ENCODE measurements at places on chromosomes 7 and 10.

- no peak for DNase-seq
Observed at GRCh38 chr10:11678074-11678793, 63.9 kb upstream of the ECHDC3 start.

- no peak for DNase-seq
Observed at GRCh38 chr10:80131499-80131901, 1.0 kb upstream of the PLAC9 start.

- DNase-seq = no peak
Observed at GRCh38 chr10:61480208-61480607, 27.0 kb upstream of the TMEM26 start.

DNA sequence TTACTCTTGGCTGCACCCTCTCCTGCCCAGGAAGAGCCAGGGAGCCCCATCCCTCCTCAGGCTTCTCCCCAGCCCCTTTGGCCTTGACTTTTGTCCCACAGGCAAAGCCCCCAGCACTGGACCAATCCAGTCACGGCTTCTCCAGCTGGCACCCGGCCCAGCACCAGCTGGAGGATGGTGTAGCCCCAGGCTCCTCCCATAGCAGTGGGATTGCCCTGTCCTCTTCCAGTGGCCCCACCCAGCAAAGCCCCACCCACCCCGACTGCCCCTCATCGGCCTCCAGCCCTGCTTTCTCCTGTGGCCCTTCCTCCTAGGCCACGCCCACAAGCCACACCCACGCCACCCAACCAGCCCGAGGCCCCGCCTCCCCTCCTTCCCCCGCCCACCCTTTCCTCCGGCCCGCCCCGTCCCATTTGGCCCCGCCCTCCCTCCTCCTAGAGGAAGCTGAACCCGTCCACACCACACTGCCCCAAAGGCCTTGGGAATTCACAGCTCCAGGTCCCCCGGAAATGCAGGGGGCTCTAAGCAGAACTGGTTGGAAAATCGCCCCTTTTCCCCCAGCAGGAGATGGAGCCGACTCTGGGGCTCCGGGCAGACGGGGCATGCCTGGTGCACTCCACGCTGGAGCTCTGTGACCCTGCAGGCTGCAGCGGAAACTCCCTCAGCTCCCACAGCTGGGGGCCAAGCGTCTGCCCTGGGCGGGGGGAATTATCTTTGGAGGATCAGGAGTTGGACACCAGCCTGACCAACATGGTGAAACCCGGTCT, 25.2 kb downstream of the GET4 start:
- DNase-seq = no peak

DNA sequence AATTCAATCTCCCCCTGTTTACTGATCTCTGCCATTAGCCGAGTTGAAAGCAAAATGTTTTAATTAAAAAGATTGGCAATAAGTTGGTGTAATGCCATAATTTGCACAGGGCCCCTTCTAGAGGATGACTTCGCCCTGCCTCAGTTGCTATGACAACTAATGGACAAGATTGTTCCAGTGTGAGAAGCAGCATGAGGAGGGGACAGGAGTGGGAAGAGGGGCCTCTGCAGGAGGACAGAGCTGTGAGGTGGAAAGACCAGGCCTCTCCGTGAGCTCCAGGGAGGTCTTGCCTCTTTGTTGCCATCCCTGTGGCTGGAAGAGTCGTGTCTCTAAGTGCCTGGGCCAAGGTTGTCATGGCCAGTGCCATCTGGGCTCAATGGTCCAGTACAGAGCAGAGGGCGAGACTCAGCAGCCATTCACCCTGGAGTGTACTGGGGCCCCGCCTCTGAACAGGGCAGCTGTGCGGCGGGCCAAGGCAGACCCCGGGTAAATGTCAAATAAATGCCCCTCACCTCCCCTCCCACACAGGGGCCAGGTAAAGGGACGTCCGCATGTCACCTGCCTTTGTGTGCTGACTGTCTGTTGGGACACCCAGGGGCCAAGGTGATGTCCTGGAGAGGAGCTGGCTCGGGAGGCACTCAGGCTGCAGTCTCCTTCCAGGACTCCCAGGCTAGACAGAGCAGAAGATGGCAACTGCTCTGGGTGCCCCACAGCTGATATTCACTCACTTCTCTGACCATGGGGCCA, 97.0 kb upstream of the RET start:
- DNase-seq = no peak

DNA sequence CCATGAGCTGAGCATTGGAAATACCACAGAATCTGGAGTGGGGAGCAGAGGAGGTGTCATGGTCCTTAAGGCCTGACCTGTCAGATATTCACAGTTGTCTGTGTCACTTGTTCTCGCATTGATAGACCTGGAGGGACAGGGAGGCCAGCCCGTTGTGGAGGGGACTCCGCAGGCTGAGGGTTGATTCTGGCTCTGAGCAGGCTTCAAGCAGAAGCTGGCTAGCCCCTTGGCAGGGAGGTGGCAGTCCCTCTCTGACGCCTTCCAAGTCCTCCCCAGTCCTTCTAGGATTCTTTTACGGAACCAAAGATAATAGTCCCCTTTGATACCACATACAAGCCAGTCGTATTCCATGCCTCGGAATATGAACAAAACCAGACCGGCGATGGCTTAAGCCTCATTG, 65.4 kb downstream of the GRK5 start:
- DNase-seq = no peak

- DNase-seq = no peak
Observed at GRCh38 chr7:132544025-132544424, 32.2 kb downstream of the PLXNA4 start.

DNA sequence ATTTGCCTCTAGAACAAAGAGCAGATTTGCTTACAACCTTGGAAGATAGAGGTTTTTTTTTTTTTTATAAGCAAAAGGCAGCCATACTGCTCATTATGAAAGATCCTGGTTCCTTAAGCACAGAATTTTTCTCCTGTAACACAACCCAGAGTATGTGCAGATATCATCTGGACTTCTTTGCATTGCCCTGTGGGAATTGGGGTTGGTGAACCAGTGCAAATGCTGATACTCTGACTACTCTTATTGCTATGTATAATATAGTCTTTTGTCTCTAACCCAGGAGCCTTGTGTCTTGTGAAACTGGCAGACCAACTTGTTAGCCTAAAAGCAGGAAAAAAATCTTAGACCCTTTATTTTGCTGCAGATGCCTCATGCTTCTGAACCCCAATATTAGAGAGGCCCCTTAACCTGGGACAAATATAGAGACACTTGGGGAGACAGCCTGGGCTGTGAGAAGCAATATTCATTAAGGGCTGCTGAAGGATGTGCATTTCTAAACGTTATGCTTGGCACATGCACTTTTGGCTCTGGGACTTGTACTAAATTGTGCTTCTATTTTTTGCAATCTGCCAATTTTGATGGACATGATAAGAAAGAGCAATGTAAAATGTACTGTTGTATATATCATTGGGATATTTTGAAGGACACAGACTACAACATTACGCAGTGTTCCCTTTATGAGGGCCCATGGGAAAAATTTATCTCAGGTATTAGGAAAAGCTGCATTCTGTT, 78.9 kb downstream of the ANLN start:
- no peak for DNase-seq

DNA sequence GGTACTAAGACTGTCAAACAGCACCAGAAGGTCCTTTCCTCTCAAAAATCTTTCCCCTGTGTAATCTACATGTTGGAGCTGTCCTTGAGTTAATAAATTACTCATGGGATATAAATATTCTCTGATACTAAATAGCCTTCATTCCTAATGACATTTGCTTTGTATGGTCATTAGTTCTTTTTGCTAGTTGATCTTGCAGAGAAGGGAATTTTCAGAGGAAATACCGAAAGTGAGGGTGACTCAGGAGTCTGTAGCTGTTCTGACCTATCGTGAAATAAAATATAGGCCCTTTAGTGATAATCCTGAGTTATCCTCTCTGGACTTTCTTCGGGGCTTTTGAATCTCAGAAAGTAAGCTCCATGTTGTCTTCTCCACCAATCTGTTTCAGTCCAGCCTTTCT, 19.4 kb upstream of the CLDN12 start:
- no peak for DNase-seq

DNA sequence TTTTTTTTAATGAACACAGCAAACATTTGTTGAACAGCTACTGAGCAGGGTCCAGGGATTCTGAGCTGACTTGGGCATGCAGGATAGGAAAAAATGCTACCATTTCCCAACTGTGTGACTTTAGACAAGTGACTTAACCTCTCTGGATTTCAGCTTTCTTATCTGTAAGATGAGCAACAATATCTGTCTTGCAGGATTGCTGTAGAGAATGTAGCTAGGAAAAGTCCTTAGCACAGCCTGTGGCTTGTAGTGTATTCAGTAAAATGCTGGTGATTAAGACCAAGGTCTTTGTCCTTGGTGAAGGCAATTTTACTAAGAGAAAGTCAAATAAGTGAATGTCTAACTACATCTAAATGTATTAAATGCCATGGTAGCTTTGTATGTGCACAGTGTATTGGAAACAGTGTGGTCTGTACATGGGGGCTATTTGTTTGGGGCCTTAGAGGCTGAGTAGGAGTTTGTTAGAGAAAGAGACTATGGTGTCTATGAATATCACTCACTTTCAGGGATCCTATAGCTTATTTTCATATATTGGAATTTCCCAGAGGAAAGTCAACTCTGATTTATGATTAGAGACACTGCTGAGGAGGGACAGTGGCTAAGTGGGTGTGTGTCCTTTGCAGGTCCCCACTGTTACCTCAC, 118.9 kb downstream of the CDH23 start:
- no peak for DNase-seq

- no peak for DNase-seq
Observed at GRCh38 chr10:63698787-63699150, 177.6 kb downstream of the REEP3 start.

GRCh38 chr7:158499082-158499455, 88.6 kb downstream of the PTPRN2 start:
- DNase-seq = no peak

DNA sequence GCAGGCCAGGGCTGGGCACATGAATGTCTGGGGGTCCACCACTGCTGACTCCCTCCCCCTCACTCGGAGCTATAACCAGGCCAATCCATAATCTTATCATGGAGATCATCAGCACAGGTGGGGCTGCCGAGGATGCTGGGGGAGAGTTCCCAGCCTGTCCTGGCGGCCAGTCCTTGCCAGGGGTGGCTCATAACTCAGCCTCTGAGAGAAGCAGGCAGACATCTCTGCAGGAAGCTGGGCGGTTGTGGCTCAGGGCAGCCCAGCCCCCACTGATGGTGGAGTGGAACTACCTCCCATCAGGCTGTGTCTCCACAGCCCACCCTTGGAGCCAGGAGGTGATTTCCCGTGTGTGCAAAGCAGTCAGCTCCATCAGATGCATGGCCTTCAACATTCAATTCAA, 109.4 kb upstream of the ZNF92 start:
- no peak for DNase-seq

DNA sequence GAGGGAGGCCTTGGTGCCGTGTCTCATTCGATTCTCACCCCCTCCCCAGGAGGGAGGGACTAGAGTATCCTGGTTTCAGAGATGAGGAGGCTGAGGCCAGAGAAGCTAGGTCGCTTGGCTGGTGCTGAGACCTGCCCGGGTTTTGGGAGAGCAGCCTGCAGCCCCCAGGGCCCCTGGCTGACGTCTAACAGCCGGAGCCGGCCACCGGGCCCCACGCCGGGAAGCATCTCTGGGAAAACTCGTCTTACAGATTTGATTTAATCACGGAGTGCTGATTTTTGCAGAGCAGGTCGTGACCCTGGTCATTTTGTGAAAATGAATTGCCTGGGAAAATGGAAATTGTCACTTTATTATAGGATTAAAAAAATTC, 97.5 kb downstream of the MICALL2 start:
- no peak for DNase-seq

DNA sequence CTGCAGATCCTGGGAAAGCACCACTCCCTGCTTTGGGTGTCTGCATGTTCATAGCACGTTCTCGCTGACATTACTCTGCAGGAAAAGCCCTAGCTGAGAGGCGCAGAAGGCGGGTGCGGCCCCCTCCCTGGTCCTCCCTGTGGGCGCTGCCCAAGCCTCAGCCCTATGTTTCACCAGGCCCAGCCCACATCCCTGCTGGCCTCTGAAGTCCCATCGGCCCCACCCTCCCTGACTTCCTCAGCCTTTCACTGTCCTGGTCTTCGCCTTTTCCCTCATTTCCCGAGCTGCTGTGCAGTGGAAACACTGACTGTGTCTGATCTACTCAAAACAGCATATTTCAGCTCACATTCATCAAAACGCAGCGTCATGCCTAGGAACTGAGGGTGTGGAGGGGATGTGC, 36.3 kb upstream of the DIP2C start:
- no peak for DNase-seq

GRCh38 chr10:11448545-11449244, 162.8 kb downstream of the USP6NL start:
- DNase-seq = no peak

GRCh38 chr7:69661342-69661741, 63.1 kb downstream of the AUTS2 start:
- DNase-seq = no peak

- no peak for DNase-seq
Observed at GRCh38 chr10:30219971-30220751, 128.9 kb downstream of the MTPAP start.

DNA sequence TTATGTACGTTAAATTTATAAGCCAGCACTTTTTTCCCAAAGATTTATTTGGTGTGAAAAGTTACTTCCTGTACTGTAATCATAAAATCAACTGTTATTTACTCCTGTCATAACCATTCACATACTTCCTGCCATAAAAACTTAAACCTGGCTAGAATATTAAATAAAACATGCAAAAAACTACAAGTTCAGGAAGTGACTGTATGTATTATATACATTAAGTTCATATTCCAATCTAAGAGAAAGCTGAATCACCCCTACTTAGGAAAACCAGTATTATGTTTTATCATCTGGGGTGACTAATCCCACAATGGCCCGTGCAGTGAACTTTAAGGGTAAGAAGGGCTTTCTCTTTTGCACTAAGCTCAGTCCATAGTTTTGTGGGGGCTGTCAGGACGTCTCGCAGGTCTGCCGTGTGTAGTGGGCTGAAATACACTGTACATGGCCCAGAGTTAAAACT, 183.7 kb upstream of the KLF14 start:
- DNase-seq = no peak

- no peak for DNase-seq
Observed at GRCh38 chr7:33079763-33080690, 17.5 kb upstream of the NT5C3A start.

- no peak for DNase-seq
Observed at GRCh38 chr7:28790467-28790866, 167.7 kb downstream of the TRIL start.

DNA sequence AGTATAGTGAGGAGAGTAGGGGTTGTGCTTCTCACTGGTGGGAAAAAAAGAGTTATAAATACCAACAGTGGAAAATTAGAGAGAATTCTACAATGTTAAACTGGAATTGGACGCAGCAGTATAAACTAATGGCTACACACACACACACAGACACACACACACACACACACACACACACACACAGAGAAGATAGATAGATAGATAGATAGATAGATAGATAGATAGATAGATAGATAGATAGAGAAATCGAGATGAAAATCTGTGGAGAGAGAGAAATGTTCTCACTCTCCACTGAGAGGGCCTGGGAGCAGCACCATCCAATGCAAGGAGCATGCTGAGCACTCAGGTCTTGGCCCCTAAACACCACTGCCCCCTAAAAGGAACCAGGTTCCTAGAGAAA, 99.9 kb upstream of the LRRC4 start:
- DNase-seq = no peak

Data from activated gamma-delta T cell treated with Interleukin-2 at 50 U/mL for 16 hours (primary cell).